ENCODE measurements at places on chromosomes 5 and 9.

GRCh38 chr5:41012318-41012717 lies 58.8 kb downstream of the MROH2B start:
- DNase-seq = no peak

DNA sequence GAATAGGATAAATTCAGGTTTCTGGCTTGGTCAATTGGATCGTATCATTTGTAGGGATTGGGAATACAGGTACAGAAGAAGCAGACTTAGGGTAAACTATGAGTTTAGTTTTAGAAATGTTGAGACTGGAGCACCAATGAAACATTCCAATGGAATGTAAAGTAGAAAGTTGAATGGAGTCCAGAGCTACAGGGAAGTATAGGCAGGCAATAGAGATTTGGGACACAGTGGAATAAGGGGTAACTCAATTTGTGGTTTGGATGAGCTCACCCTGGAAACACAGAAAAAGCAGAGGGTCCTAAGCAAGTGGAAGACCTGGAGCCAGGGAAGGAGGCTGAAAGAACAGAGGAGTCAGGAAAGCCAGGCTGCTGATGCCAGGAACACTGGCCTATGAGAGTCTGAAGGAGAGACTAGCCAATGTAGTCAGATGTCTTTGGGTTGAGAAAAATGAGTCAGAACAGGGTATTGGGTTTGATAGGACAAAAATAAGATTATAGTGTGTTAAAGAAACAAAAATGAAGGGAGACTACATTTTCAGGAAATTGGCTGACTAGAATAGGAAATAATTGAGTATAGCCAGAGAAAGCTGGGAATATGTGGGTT lies 72.8 kb downstream of the STARD4 start:
- no peak for DNase-seq

DNA sequence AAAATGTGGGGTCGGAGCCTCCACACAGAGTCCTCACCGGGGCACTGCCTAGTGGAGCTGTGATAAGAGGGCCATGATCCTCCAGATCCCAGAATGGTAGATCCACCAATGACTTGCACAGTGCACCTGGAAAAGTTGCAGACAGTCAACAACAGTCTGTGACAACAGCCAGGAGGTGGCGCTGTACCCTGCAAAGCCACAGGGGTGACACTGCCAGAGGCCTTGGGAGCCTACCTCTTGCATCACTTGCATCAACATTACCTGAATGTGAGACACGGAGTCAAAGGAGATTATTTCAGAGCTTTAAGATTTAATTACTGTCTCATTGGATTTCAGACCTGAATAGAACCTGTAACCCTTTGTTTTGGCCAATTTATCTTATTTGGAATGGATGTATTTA lies 614.1 kb upstream of the CDH9 start:
- DNase-seq = no peak

GRCh38 chr9:127181315-127181580 lies 58.8 kb upstream of the ANGPTL2 start:
- no peak for DNase-seq

- no peak for DNase-seq
These were observed 38.1 kb downstream of the LIFR start for GRCh38 chr5:38518341-38518740.

DNA sequence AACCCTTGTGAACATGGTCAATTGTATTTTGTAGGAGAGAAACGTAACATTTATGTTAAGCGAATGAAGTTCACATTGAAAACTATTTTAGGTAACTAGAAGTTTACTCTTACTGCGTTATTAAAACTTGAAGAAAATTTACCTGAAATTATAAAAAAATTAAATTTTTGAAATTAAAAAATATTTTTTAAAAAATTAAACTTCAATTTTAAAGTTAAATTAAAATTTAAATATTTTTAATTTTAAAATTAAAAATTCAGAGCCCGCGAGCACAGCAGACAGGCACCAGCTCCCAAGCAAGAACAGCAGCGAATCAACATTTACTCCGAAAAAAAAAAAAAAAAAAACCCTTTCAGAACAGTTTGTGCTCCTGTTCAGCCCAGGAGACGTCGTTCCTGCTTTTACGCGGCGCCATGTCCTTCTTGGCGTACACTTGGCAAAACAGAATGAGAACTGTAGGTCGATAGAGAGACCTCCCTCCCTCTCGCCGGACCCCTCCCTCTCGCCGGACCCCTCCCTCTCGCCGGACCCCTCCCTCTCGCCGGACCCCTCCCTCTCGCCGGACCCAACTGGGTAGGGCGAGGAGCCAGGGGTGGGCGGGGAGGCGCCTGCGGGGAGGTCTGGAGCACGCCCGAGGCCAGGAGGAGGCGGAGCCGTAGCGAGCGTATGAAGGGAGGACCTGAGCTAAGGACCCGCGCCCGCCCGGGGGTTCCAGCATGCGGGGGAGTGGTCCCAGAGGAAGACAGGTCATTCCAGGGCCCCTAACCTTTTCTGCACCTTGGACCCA lies 235.8 kb downstream of the ROR2 start:
- no peak for DNase-seq

DNA sequence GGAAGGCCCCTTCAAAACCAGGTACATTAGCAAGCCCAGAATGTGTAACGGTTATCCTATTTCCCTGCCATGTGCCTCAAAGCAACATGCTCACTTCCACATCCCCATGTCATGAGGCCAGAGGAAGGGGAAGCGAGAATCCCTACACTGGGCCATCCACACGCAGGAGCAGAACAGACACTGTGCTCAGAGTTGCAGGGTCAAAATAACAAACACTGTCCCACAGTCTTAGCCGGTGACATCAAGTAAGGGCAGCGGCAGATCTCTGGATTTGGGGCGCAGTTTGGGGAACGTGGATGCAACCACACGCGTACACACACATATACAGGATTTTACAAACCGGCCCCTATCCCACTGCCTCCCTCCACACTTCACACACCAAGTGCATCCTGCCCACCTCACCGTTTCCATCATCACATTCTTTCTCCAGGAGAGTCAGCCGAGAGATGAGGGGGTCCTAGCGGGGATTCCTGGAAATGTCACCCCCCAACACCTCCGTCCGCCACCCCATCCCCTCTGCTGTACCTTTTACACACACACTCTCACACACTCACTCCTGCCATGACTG lies 776 bp downstream of the APBA1 start:
- no peak for DNase-seq

- DNase-seq = no peak
These were observed 116.7 kb downstream of the OLFM1 start for GRCh38 chr9:135204177-135204576.

GRCh38 chr9:33637881-33638280 lies 113.8 kb downstream of the ANKRD18B start:
- DNase-seq = no peak

GRCh38 chr9:88312517-88313103 lies 75.6 kb upstream of the SPIN1 start:
- no peak for DNase-seq

All from PC-9 (cell line).